Amygdala (tissue), 56 donors: ENCODE measurements at places on chromosomes 2 and 18.

GRCh38 chr2:192498747-192499146, 304.0 kb upstream of the TMEFF2 start:
- no peak for DNase-seq

GRCh38 chr18:3547891-3548615, 98.1 kb downstream of the TGIF1 start:
- no peak for DNase-seq

DNA sequence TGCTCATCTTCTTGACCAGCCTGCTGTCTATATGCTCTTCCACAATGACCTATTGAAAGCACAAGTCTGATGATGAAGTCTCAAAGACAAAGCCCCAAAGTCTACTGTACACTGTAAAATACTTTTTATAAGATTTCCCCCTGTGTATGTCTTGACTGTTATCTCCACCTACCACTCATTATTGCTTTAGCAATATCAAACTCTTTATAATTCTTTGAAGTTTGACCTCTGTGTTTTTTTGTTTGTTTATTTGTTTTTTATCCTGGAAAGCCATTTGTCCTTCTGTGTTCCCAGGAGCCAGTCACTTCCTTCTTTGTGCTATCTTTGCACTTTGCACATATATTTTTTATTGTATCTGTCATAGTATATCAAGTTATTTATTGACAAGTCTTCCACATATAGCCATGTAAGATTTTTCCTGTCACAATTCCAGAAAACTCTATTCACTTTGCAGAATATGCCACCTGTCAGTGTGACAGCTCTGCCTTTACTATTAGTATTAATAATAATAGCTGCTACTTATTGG, 66.3 kb downstream of the RND3 start:
- no peak for DNase-seq

- DNase-seq = no peak
Measured at GRCh38 chr18:38307914-38308313, 742.3 kb upstream of the CELF4 start.

DNA sequence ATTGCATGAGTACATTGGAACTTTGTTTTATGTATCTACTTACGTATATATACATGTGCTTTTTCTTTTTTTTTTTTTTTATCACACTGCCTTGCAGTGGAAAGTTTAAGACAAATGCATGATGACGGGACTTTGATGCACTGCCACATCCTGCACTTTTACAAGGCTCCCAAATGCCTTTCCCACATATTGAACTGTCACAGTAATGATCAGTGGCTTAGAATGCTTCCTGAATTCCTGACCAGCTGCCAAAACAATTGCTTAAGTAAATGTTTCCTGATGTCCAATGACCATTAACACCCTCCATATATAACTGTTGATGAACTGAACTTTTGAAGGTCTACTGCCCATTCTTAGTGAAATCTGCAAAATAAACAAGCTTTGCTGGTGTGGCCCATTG, 60.2 kb downstream of the LYPD6B start:
- no peak for DNase-seq

GRCh38 chr2:115105966-115106365, 663.5 kb downstream of the DPP10 start:
- no peak for DNase-seq

DNA sequence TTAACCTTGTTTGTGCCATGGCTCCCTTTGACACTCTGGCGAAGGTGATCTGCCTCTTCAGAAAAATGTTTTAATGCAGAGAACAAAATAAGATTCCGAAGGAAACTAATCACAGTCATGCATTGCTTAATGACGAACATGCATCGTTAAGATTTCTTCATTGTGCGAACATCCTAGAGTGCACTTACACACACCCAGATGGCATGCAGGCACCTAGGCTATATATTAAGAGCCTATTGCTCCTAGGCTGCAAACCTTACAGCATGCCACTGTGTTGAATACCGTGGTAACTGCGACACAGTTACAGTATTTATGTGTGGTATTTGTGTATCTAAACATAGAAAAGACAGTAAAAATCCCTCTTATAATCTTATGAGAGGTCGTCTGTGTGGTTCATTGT, 8.3 kb downstream of the ASAP2 start:
- DNase-seq = no peak

GRCh38 chr2:127611076-127611925, 34.7 kb upstream of the GPR17 start:
- DNase-seq = no peak

- no peak for DNase-seq
Measured at GRCh38 chr2:155266583-155266982, 568.1 kb downstream of the KCNJ3 start.

DNA sequence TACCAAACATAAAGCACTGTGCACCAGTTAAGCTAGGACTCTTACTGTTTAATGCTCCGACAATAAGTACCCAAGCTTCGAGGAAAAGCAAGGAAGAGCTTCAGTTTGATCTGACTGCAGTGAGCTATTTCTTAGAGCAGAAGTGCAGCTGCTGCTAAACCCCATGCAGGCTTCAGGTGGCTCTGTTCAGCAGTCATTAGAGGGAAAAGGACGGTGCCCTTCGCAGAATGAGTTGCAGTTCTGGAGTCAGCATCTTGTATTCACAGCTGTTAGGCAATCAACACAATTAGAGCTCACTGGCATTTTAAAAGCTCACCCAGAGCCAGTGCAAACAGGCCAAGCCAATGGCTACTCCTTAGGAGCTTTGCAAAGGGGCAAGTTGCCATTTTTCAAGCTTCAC, 1.5 kb upstream of the CERKL start:
- DNase-seq = no peak

DNA sequence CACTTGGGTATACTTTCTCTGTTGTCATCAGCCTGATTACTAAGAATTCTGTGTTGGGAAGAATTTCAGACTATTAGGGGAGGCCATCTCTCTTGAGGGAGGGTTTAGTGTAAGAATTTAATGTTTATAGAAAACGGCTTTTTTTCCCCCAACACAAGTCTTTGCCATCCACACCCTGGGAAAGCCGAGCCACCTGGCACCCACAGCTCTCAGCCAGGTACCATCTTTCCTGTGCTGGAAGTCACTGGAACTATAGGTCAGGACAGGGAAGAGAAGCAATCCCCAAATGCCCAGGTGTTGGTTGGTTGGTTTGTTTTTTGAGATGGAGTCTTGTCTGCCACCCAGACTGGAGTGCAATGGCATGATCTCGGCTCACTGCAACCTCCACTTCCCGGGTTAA, 155.1 kb downstream of the SMAD7 start:
- DNase-seq = no peak

DNA sequence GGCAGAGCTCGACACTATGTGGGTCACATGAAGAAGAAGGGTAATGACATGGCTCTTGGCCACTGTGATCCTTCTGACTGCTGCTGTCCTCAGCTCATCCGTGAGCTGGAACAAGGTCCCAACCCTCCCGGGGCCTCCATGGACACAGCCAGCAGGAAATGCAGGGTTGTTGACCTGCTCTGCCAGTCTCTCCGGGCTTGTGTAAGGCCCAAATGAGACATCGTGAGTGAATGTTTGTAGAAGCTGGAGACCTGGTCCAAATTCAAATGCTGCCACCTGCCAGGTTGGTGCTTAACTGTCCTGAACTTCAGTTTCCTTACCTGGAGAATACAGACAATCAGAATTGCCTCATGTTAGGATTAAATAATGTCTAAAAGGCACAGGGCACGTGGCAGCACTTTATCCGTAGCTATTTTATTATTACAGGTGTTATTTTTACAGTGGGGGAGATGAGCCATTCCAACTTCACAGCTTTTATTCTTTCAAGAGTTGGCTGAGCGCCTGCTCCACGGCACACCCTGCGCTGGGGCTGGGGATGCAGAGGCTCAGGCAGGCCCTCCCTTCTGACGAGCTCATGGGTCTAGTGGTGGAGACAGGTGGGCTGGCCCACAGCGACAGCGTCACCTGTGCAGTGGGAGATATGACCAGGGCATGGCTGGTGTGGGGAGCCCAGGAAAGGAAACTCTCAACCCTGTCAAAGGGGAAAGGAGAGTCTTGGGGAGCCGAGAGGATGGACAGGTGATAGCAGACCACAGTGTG, 15.1 kb downstream of the ARHGEF4 start:
- no peak for DNase-seq
